ENCODE measurements at places on chromosomes 11 and 22.

DNA sequence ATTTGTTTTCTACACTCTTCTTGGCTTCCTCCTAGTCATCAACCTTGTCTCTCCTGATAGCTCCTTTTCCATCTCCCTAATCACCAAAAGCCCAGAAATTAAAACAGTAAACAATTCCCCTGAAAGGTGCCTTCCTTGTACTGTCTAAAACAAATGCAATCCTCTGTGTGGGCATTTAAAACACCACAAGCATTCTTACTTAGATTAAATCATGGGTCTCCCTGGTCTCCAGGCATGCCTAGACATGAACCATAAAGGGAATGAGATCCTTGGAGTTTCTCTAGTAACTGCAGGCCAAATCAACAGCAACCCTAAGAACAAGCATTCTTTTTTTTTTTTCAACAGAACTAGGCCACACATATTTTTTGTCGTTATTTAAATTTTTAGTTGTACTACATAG, 1.9 kb downstream of the BTG4 start:
- DNase-seq, result no peak

GRCh38 chr22:38038426-38038825, 18.8 kb upstream of the PICK1 start:
- DNase-seq, result no peak

DNA sequence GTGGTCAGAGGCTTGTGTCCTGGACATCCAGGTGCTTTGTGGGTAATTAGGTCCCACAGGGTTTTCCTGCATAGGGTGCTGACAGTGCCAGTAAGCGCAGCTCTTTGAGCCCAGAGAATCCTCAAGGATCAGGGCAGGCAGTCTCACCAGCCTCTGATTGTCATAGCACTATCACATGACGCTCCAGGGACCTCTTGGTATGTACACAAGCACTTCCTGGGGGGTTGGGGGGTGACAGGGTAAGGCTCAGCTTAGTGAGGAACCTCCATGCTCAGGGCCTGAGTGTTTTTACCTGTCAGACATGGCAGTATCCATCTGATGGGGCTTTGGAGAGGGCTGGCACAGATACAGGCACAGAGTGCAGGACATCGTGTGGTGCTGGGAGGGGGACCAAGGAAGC, 27.9 kb upstream of the SUSD2 start:
- no peak for DNase-seq

DNA sequence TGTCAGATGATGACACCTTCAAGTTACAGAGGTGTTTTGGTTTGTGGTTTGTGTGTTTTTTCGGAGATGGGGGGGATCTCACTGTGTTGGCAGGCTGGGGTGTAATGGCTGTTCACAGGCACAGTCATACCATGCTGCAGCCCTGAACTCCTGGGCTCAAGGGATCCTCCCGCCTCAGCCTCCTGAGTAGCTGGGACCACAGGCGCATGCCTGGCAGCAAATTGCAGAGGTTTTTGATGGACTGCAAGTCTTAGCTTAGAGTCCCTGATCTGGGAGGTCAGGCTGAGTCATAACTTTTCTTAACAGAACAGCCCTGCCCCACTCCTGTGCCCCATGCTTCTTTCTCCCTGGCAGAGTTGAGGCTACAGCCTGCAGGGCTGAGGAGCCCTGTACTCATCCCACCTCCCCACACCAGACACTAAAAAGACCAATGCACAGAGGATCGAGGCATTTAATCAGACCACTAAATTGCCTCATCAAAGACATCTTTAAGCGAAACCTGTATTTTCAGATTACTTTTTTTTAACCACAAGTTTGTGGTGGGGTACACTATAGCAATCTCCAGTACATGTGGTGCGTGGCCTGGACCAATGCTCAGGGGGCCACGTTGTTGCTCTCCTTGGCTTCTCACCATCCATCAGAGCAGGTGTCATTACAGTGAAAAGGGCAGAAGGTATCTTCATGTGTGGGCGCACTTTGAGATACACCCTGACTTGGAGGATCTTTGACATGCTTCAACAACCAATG, 17.1 kb upstream of the ADORA2A start:
- DNase-seq, result no peak

GRCh38 chr22:22327723-22328122, 83.1 kb downstream of the VPREB1 start:
- DNase-seq, result no peak

DNA sequence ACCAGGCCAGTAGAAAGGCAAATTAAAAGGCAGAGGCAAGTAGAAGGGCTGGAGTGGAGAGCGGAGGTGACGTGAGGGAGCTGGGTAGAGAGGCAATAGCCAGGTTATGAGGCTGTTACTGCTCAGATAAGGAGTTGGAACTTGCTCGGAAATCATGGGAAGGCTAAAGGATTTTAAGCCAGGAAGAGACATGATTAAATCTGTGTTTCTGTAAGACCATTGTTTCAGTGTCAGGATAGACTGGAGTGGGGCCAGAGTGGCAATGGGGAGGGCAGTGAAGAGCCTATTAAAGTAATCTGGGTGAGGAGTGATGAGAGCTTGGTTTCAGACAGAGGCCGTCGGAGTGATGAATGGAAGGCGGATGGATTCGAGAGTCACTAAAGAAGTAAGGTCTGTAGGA, 39.0 kb downstream of the GRAMD1B start:
- no peak for DNase-seq

DNA sequence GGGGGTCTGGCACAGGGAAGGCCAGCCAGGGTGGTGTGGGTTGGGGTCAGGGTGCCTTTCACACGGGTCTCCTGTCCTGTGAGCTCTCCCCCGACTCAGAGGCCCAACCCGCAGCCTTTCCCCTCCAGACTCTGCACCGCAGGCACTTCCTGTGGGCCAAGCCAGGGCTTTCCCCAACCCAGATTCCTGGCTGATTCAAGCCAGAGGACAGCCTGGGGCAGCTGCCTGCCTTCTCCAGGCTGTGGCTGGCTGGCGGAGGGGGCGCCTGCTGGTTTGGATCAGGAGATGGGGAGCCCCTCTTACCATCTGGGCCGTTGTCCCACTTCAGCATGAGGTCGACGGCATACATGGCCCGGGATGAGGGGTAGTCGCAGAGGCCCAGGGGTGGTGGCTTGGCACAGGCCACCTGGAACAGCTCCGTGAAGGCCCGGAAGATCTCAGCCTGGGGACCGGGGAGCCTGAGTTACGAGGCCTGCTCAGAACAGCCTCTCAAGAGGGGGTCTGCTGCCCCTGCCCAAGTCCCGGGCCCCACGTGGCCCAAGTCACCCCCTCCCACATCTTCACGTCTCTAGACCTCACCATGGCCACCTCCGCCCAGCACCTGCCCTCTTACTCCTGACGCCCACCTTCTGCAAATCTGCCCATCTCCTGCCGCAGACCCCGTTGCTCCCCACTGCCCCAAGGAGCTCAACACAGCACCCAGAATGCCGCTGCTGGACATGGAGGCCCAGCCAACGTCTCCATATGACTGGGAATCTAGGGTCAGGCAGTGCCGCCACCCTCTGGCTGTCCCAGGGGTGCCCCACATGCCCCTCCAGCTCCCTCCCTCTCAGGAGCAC, 17.3 kb downstream of the TSPO start:
- no peak for DNase-seq

GRCh38 chr22:36478966-36479365, 2.5 kb downstream of the TXN2 start:
- DNase-seq, result no peak

DNA sequence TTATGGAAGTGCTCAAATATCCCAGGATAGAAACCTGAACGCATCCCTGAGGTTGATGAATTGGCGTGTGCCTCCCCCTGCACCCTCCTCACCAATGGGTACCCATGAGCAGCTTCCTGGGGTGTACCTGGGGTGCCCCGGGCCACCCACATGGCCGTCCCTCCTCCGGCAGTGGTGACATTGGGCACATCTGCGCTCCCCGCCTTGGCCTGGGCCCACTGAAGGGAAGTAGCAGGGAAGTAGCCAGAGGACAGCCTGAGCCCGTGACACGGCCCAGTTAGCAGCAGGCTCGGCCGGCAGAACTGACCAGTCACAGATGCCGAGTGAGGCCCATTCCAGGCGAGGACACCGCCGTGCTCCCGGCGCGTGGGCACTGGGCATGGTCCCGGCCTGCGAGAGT, 16.7 kb downstream of the MRPL23 start:
- DNase-seq, result peak; percentile 28

DNA sequence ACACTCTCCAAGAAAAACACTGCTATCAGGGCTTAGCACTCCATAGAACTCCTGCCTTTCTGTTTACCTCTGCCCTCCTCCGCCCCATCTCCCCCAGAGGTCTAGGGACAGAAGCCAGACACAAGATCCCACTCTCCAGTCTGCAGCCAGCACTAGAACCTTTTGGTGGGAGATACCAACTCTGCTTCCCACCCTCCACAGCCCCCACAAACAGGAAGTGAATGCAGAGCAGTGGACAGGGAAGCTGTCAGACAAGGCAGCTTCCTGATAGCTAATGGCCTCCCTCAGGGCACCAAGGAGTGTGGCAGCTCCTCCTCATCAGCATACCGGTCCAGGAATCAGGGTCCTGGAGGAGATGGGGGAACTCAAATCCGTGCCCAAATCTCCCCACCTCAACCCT, 5.1 kb downstream of the SCN4B start:
- no peak for DNase-seq

- DNase-seq, result peak; percentile 73
Measured at GRCh38 chr22:49015993-49016908, 811.4 kb downstream of the BRD1 start.

GRCh38 chr11:88312628-88313027, 24.9 kb downstream of the CTSC start:
- DNase-seq, result no peak

GRCh38 chr22:43293655-43294392, 49.3 kb downstream of the SCUBE1 start:
- DNase-seq, result peak; percentile 7

DNA sequence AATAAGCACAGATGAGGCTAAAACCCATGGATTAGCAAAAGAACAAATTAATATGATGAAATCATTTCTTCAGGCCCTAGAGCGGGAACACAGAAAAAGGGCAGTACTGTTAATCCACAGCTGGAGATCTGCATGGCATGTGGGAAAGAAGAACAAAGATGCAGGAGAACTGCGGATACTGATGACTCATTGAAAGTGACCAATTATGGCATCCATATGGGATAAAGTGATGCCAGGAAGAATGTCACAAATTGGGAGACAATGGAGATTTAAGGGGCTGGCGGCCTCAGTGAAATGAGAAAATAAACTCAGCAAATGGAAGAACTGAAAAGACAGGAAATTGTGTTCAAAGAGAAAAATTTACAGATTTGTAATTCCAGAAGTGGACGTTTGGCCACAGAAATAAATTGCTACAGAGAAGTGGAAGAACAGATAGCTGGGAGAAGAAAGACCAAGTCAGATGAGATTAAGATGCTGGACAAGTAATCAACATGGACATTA, 39.4 kb downstream of the SIK3 start:
- DNase-seq, result no peak

DNA sequence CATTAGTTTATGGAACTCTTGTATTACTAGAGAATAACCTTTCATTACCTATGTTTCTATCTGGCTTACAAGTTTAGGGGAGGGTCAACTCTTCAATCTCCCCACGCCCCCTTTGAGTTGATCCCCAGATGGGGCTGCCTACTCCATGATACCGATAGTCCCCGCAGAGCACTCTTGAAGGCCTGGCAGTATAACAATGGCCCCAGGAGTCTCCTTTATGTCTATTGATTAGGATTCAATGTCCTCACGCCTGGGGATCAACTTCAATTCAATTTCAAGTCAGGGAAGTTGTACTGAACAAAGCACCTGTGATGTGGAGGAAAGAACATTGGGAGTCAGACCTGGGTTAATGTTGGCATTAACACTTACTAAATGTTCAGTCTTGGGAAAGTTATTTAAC, 520.2 kb downstream of the METTL15 start:
- DNase-seq, result no peak

DNA sequence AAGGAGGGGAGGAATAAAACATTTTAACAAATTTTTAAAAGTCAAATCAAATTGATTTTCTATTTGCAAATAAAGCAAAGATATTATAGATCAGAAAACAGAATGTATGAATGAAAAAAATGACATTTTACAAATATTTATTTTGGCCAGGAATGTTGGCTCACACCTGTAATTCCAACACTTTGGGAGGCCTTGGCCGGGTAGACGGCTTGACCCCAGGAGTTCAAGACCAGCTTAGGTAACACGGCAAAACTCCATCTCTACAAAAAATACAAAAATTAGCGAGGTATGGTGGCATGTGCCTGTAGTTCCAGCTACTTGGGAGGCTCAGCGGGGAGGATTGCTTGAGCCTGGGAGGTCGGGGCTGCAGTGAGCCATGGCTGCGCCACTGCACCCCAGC, 18.2 kb downstream of the THAP12 start:
- DNase-seq, result no peak

DNA sequence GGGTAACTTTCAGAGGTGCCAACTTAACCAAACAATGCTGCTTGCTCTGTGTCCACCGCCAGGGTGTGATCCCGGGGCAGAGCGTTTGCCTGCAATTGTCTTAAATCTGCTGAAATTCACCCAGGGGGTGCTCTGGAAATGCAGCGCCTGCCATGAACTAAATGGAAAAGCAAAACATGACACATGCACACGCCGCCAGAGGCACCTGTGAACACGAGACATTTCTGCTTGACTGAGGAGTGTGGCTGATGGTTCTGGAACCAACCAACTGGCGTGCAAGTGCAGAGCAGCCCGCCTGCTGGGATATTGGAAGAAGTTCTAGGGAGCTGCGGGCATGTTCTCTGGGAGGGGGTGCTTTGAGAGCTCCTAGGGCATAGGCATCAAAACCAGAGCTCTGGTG, 30.4 kb downstream of the DSCAML1 start:
- no peak for DNase-seq

- peak; percentile 71 for DNase-seq
Measured at GRCh38 chr22:31085493-31085824, 4.3 kb downstream of the SMTN start.

- no peak for DNase-seq
Measured at GRCh38 chr11:9716275-9717039, 52.6 kb downstream of the SWAP70 start.

- DNase-seq, result no peak
Measured at GRCh38 chr11:111091321-111091938, 154.1 kb upstream of the POU2AF2 start.

- no peak for DNase-seq
Measured at GRCh38 chr11:92179017-92179670, 45.5 kb upstream of the FAT3 start.

- DNase-seq, result no peak
Measured at GRCh38 chr11:6285019-6285418, 25.4 kb downstream of the CCKBR start.

GRCh38 chr11:74307434-74307833, 4.0 kb downstream of the P4HA3 start:
- peak; percentile 57 for DNase-seq

DNA sequence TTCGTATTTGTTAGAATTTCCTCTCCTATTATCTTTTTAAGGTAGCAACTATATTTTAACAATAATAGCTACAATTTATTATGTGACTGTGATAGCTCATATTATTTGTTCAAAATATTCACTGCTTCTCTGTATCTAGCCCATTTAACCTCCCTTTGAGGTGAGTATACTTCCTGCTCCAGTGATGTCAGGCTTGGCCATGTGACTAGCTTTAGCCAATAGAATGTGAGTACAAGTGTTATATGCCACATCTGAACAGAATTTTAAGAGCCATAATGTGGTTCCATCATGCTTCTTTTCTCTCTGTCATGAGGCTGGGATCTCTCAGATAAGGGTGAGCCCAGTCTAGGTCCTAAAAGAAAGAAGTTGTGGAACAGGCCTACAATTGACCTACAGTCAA, 217.6 kb downstream of the TTC28 start:
- DNase-seq, result no peak

All from right cardiac atrium (tissue), 5 donors.